ENCODE measurements at places on chromosomes 6 and 20.
A peak's percentile ranks its signal among the peaks of the same experiment; 100 is the strongest.

DNA sequence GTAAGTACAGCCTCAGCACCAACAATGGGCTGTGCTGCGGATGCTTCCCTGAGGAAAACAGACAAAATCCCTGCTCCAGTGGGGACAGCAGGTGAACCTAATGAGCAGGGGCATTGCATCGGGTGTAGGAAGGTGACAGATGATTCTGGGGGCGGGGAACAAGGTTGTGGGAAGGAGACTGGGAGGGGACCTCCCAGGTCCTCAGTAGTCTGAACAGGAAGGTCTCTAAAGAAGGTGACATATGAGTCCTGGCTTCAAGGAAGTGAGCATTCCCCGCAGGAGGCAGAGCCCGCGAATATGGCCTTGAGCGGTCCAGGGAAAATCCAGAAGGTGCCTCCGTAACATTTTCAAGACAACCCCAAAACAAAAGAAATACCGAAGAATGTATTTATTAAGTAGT is 19.4 kb downstream of the ULBP1 start:
- DNase-seq = no peak

- peak; percentile 35 for DNase-seq
Observed at GRCh38 chr6:28953039-28953584, 29.3 kb upstream of the TRIM27 start.

GRCh38 chr6:3285732-3286131 is 27.0 kb downstream of the PSMG4 start:
- DNase-seq = no peak

- no peak for DNase-seq
Observed at GRCh38 chr6:43702534-43703440, 15.2 kb upstream of the MRPS18A start.

DNA sequence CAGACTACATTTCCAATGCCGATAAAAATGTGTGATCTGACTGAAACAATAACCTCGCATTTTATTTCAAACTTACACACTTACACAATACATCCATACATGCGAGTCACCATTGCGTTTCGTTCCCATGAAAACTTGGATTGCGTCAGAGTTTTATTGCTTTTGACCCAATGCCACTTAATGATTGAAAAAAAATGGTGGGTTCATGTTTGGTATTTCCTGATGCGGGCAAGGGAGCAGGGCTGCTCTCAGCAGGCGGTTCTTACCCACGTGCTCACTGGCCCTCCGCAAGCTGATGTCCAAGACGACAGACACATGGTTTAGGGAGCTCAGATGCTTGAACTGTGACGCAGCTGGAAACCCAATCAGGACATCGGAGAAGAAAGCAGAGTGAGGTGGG is 281.0 kb upstream of the SULF2 start:
- no peak for DNase-seq

- DNase-seq = no peak
Observed at GRCh38 chr6:14856177-14856576, 389.7 kb upstream of the JARID2 start.

GRCh38 chr6:16742116-16742515 is 19.1 kb downstream of the ATXN1 start:
- no peak for DNase-seq

GRCh38 chr6:169933839-169934698 is 182.6 kb downstream of the ERMARD start:
- DNase-seq = no peak

DNA sequence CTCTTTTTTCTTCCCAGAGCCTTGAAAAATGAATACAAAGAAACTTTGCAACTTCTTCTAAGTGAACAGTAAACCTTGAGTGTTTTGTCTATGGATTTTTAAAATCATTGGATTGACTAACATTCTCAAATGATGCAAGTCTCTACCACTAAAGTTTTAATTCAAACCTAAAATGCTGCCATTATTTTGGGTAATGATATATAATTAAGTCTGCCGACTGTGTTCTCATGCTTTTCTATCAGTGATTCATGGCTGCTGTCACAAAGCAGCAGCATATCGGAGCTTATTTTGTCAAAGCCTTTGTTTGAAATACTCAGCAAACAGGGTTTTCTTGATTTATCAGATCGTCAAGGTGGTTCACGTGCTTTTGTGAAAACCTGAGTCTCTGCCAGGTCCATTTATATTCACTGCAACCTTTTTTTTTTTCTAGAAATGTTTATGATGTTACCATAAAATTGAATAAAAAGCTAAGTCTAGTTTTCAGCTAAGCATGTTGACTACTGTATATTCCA is 96.3 kb downstream of the GJA1 start:
- DNase-seq = no peak

DNA sequence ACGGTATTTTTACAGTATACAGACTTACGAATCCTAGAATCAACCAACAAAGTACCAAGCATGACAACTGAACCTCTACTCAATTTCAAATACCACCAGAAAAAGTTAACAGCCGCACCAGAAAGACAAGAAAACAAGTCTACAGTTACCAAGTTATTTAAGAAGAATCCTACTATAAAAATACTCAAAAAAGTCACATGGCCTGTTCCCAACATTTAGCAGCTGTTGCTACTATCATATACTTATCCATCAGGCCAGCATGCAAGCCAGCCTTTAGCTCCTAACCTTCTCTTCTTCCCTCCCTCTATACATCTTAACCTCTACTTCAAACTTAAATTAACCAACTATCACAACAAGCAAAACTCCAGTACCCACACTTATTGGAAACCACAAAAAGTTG is 1.9 kb downstream of the SYNCRIP start:
- no peak for DNase-seq

DNA sequence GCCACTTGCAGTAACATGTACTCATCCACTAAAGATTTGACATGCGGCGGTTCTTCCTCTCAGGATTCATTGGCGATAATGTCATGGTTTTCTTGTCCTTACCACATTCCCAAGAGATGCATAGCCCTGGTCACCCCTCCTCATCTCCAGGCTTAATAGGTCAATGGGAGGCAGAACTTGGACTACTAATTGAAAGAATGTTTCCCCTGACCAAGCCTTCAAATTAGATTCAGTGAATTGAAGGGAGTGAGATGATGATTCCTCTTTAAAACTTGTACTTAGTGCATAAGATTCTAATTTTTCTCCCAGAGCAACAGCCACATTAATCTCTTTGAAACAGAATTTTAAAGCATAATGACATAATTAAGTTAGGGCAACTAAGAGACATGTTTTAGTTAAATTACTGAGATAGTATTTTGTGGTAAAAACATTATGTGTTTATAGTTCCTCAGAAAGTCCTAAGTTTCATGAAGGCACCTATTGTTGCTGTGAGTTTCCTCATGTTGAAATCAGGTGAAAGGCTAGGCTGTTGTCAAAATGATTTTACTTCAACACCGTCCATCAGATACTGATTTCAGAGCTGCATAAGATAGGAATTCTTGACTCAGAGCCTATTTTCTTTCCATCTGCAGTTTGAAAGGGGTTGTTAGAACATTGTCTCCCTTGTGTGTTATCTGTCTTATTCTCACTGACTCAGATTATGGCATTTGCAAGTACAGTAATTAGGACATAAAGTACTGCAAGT is 48.5 kb downstream of the STK4 start:
- no peak for DNase-seq

GRCh38 chr6:36336779-36337241 is at the start of gene BNIP5:
BNIP5 (minus strand) TSS chr6:36336888; CDS start chr6:36330690, 6,198 bp downstream.
- no peak for DNase-seq

DNA sequence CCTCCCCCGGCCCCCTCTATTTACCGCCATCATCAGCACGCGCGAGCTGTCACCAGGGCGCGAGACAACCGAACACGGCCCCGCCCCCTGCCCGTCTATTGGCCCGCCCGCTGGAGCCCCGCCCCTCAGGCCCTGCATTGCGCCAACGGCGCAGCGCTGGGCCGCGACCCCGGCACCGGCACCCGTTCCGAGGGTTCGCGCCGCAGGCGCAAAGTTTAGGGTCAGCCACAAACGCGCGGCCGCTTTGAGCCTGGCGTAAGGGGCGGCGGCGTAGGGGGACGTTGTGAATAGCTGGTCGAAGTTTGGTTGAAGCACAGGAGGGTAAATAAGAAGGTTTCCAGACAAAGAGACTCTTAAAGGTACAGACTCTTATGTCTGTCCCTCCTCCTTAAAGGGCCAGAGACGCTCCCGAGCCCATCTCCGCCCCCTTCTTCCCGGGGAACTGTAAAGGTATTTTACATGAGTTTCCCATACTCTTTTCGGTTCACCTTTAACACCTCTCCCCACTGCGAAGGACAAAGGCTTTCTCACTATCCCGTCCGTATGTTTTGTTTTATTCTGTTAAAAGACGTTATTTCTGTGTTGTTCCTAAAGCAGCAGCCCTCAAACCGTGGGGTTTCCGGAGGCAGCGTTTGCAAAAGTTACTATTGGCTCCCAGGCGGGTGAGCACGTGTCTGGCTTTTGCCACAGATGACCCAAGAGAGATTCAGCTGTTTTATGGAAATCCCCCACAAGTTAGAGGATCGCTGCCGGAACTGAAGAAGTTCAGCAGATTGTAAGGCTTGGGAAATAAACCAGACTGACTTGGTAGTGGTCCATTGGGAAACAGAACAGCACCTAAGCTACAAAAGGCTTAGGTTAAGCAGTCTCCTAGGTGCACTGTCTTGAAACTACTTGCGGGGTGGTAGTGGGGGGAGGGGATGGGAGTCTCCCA is at the start of gene USP49:
TSS of gene USP49 (minus strand) at position 76 of the 934 bp plus-strand sequence. CDS start 88,392 bp downstream, outside the sequence.
- peak; percentile 81 for DNase-seq

GRCh38 chr6:136535017-136535765 is 15.0 kb downstream of the MAP7 start:
- no peak for DNase-seq

DNA sequence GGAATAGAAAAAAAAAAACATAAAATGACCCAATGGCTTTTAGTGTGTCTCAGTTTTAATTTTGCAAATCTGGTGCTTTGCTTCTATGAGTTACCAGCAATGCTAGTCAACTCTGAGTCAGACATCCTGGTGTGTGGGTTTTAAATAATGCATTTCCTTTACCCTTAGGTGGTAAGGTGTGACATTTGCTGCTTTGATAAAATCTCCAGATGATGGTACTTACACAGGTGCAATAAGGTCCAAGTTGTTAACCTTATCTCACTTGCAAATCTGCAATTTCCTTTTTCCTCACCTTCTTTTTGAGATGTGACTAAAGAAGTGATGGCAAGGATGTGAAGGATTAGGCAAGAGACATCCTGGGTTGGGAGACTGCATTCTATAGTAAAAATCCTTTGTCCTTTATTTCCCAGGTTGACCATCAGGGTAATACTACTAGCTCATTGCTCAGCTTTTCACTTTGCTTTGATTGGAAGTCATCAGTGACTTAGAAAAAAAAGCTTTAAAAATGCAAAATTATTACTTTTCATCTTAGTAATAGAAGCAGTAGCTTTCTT is 818.5 kb upstream of the FLRT3 start:
- no peak for DNase-seq

DNA sequence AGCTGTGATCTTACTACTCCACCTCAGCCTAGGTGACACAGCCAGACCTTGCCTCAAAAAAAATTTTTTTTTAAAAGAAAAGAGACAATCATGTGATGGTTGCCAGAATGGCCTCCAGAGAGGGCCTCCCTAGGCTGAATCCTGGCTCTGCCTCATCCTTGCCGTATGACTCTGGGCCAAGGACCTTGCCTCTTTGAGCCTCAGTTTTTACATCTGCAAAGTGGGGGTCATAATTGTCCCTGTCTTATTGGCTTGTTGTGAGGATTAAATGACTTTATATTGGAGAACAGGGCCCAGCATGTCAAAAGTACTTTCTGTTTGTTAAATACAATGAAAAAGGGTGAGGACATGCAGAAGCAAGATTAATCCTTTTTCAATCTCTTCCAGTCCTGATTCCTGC is 14.4 kb downstream of the SRXN1 start:
- DNase-seq = no peak

DNA sequence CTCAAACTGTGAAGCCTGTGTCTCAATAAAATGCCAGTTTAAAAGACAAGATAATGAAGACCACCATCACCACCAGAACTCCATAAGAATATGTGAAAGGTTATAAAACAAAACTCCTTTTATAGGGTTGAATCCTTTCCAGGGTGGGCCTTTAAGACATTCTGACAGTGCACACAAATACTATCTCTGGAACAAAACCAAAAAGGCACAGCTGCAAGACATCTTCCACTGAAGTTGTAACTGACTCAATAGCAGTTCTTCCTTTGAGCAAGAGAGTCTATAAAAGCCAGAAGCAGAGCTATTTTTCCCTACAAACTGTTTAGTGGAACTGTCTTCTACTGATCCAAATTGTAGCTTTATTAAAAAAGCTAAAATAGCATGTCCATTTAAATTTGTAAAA is 81.6 kb downstream of the EPB41L2 start:
- no peak for DNase-seq

- DNase-seq = no peak
Observed at GRCh38 chr6:128600397-128600951, 80.1 kb upstream of the PTPRK start.

DNA sequence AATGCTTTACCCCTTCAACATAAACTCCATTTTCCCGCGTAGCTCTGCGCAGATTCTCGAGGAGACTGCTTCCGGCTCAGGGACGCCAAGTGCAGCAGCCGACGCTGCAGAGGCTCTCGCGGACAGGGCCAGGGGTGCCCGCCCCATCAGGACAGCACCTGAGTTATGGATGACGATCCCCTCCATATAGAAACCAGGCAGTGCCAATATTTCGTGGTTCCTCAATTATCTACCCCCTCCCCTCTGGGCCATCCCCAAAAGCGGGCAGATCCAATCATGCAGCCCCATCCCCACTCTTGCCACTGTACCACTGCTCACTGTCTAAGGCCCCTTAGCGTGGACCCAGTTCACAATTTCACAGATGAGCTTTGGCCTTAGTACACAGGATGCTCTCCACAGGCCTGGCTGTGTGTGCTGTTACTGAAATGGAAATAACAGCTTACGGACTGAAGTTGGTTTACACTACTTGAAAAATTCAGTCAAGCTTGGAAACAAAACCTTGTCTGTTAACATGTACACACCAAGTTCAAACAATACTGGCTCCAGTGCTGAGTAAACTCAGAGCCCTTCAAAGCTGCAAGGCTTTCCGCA is 74.5 kb downstream of the DACT2 start:
- DNase-seq = no peak

DNA sequence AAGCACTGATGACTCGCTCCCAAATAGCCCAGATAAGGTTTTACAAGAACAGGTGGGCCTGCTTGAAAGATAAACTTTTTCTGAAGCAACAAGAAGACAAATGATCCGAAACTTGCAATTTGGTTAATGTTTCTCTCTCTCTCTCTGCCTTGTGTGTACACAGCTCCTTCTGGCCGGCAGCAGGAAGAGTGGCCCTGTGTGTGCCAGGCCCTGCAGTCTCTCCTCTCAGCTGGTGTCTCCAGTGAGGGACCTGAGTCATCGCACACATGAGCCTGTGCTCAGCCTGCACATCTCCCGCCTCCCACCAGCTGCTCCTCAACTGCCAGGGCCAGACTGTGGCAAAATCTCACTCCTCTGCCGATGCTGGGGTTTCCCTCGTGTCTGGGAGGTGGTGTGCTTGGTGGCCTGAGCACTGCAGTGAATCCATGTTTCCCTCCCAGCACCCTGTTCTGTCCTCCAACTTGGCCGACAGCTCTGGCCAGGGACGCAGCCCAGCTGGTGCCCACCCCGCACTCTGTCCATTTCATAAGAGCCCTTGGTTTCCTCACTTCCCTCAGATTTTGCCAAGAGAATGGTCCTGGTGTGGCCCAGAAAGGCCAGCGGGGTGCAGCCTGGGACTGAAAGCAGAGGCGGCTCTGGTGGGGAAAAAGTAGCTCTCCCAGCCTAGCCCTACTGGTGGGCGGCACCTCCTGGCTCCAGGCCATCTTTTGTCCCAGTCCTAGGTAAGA is 49.4 kb downstream of the ERMARD start:
- DNase-seq = no peak

Measured in central memory CD8-positive, alpha-beta T cell (primary cell).